Activated naive CD8-positive, alpha-beta T cell treated with anti-CD3 and anti-CD28 coated beads, Interleukin-2, amount 10 ng/mL, durations not matched to agents 7 days and 5 days (primary cell): ENCODE measurements at places on chromosomes 6 and 20. TPM values are rescaled to one million over a fixed set of nuclear protein-coding genes. Genes with fewer than 3 reads are reported as not detected.

The C20orf173 gene
- not detected for total RNA-seq

The SIRPD gene
- 0.31 TPM for total RNA-seq

The HSPA1L gene
- total RNA-seq, result 4.5 TPM

The CD83 gene
- total RNA-seq, result 10.5 TPM

The HEY2 gene
- 0.22 TPM for total RNA-seq

The PTPRK gene
- 2.8 TPM for total RNA-seq
